Activated CD4-positive, alpha-beta T cell treated with anti-CD3 and anti-CD28 coated beads for 36 hours (primary cell): ENCODE measurements at places on chromosomes 4 and X. TPM values are rescaled to one million over a fixed set of nuclear protein-coding genes. Genes with fewer than 3 reads are reported as not detected.

Gene ADH1C
- total RNA-seq, result not detected

Gene AKAP14
- total RNA-seq, result not detected

Gene TAPT1
- total RNA-seq, result 34.4 TPM

Gene PRSS12
- not detected for total RNA-seq

Gene EXOC1
- total RNA-seq, result 19.1 TPM

Gene HERC5
- total RNA-seq, result 21.1 TPM

Gene KLB
- not detected for total RNA-seq

Gene TBL1X
- 21.2 TPM for total RNA-seq

Gene CSAG2
- total RNA-seq, result not detected

Gene SOD3
- total RNA-seq, result not detected

Gene FOXR2
- not detected for total RNA-seq

Gene ZNF182
- 9.3 TPM for total RNA-seq

Gene NEIL3
- 18.6 TPM for total RNA-seq

Gene COL4A6
- total RNA-seq, result not detected

Gene GAGE13
- not detected for total RNA-seq
